ENCODE measurements at places on chromosomes 4 and X. TPM values are rescaled to one million over a fixed set of nuclear protein-coding genes. Genes with fewer than 3 reads are reported as not detected.

GRCh38 chrX:2965965-2966364 is 36.8 kb upstream of the ARSD start:
- no peak overlapping the region for H3K4me3 ChIP-seq
- no peaks in the 10 kb centered on the region for H3K36me3 ChIP-seq

- H3K27ac ChIP-seq, result no peak overlapping the region
- no peaks in the 10 kb centered on the region for H3K27me3 ChIP-seq
- H3K4me3 ChIP-seq, result no peak overlapping the region
- H3K36me3 ChIP-seq, result no peaks in the 10 kb centered on the region
Measured at GRCh38 chr4:155738548-155738947, 20.3 kb upstream of the GUCY1B1 start.

DNA sequence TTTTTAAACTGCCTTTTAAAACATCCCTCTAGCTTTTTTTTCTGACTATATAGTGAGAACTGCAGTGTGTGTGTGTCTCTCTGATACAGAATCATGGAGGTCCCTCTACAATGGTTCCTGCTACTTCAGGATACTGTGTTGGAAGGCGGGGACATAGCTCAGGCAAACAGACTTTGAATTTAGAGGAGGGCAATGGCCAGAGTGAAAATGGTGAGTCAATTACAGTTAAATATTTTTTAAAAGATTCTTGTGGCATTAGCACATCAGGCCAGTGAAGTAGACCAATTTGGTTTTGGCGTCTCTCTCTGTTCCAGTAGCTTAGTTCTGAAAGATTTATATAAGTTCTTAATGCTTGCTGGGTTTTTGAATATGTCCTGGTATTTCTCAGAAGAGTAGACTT is 47.1 kb downstream of the ALG13 start:
- H3K27me3 ChIP-seq, result no peaks in the 10 kb centered on the region
- H3K4me1 ChIP-seq, result no peaks in the 10 kb centered on the region
- no peak overlapping the region for H3K27ac ChIP-seq
- no peaks in the 10 kb centered on the region for H3K36me3 ChIP-seq
- no peak for DNase-seq

- no peaks in the 10 kb centered on the region for H3K27me3 ChIP-seq
- DNase-seq, result no peak
- H3K4me3 ChIP-seq, result no peak overlapping the region
- H3K27ac ChIP-seq, result no peak overlapping the region
Measured at GRCh38 chrX:67044029-67044653, 405.3 kb upstream of the EDA2R start.

Gene BEX3
- total RNA-seq, result 71.9 TPM

DNA sequence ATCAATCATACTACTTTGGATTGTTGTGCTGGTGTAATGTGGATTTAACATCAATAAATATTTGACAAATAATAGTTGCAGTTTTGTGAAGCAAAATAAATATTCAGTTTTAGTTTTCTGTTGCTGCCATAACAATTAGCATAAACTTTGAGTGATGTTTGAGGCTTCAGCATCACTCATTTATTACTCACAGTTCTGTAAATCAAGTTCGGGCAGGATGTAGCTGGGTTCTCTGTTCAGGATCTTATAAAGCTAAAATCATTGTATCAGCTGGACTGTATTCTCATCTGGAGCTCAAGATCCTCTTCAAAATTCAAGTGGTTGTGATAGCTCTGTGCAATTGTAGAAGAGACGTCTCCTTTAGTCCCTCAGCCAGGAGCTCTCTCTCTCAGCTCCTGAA is 81.7 kb downstream of the CBR4 start:
- no peaks in the 10 kb centered on the region for H3K36me3 ChIP-seq
- H3K4me3 ChIP-seq, result no peak overlapping the region
- H3K4me1 ChIP-seq, result no peaks in the 10 kb centered on the region
- H3K27ac ChIP-seq, result no peak overlapping the region

DNA sequence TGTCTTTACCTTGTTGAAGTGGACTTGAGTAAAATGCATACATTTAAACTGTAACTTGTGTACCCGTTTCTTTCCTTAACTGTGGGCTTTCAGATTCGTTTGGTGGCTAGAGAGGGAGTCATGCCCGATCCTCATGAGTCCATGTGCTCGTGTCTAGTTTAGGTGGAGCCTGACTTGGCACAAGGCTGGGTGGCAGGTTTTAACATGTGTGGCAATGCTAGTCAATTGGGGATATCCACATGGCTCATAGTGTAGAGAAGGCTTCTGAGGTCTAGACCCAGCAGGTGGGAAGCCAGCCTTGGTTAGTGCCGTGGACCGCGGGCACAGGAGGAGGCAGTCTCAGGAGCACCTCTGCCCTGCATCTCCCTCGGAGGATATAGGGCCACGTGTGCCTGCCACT is 48.5 kb upstream of the CLCN4 start:
- no peaks in the 10 kb centered on the region for H3K36me3 ChIP-seq
- H3K4me3 ChIP-seq, result no peak overlapping the region
- no peaks in the 10 kb centered on the region for H3K27me3 ChIP-seq
- H3K4me1 ChIP-seq, result peaks cover 2% of the 10 kb centered on the region
- H3K27ac ChIP-seq, result no peak overlapping the region
- no peak for DNase-seq

DNA sequence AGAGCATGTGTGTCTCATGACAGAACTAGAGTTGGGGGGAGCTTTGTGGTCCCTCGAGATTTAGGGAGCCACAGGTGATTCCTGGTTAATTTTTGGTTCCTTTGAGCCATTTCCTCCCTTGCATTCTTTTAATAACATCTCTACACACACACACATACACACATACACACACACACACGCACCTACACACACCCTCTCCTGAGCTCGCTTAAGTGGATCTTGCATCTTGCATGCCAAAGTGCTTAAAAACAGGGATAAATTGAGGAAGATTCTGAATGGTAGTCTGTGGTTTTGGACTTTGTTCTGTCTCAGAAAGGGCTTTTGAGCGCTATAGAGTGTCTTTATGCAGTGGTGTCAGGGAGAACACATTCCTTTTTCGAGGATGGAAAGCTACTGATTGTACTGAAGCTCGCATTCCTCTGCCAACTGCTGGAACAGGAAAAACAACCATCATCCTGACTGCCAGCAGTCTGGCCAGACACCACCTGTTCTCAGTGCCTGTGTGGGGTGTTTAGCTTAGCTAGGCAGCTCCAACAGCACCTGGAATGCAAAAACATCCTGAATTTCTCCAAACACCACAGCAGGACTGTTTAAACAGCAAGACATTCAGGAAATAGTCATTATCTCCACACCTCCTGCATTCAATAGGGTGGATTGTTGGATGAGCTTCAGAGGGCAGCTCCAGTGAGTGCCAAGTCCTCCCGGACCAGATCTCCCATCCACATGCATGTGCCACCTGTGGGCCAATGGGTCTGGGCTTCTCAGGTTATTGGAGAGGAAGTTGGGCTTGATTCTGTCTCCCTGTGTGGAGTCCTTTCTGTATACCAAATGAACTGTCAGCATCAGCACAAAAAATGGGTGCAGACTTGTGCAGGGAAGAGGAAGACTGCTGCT is 21.9 kb upstream of the IGFBP7 start:
- no peak overlapping the region for H3K4me3 ChIP-seq
- H3K4me1 ChIP-seq, result peaks cover 13% of the 10 kb centered on the region
- H3K36me3 ChIP-seq, result no peaks in the 10 kb centered on the region
- H3K27me3 ChIP-seq, result no peaks in the 10 kb centered on the region

Gene JCHAIN
- total RNA-seq, result 13.2 TPM

GRCh38 chr4:67371615-67372014 is 173.7 kb downstream of the CENPC start:
- H3K27ac ChIP-seq, result no peak overlapping the region
- H3K27me3 ChIP-seq, result no peaks in the 10 kb centered on the region
- no peak for DNase-seq
- no peaks in the 10 kb centered on the region for H3K4me1 ChIP-seq
- no peaks in the 10 kb centered on the region for H3K36me3 ChIP-seq
- no peak overlapping the region for H3K4me3 ChIP-seq

Gene NKX3-2
- total RNA-seq, result 0.26 TPM

GRCh38 chr4:42396752-42397634 is at the start of gene SHISA3:
TSS of gene SHISA3 (plus strand) at chr4:42397488. CDS start at chr4:42398057, 569 bp downstream.
- peaks cover 32% of the 10 kb centered on the region for H3K27me3 ChIP-seq
- no peak within 1 kb of the TSS for H3K27ac ChIP-seq
- peaks cover 36% of the 10 kb centered on the region for H3K4me1 ChIP-seq
- no peaks in the 10 kb centered on the region for H3K36me3 ChIP-seq
- DNase-seq, result no peak

DNA sequence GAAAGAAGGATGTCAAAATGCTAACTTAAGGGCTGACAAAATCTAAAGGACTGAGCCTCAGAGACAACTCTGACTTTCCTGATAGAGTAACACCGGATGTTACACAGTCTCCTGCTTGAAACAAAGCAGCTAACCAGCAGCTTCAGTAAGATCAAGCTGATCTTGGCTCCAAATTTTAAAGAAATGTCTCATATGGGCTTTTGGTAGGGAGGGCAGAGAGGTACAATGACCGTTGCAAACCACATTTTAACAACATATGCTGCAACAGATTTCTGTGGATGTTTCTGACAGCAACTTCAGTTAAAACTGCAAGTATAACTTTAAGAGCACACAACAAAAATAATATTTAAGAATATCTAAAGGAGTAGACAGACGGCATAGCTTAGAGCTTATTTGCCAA is 9.1 kb downstream of the RPGR start:
- no peak overlapping the region for H3K27ac ChIP-seq
- no peak overlapping the region for H3K4me3 ChIP-seq
- no peaks in the 10 kb centered on the region for H3K4me1 ChIP-seq
- H3K36me3 ChIP-seq, result no peaks in the 10 kb centered on the region

Gene SPOCK3
- not detected for total RNA-seq

GRCh38 chr4:78688366-78688765 is 87.8 kb upstream of the BMP2K start:
- no peak overlapping the region for H3K27ac ChIP-seq
- no peak overlapping the region for H3K4me3 ChIP-seq
- H3K36me3 ChIP-seq, result no peaks in the 10 kb centered on the region
- no peaks in the 10 kb centered on the region for H3K27me3 ChIP-seq
- no peaks in the 10 kb centered on the region for H3K4me1 ChIP-seq

GRCh38 chr4:155966731-155967395 is 13.2 kb upstream of the CTSO start:
- no peaks in the 10 kb centered on the region for H3K4me1 ChIP-seq
- H3K27me3 ChIP-seq, result no peaks in the 10 kb centered on the region
- no peak for DNase-seq
- no peak overlapping the region for H3K27ac ChIP-seq
- no peak overlapping the region for H3K4me3 ChIP-seq

- DNase-seq, result no peak
- H3K36me3 ChIP-seq, result no peaks in the 10 kb centered on the region
- no peak within 1 kb of the TSS for H3K4me3 ChIP-seq
- H3K27ac ChIP-seq, result no peak within 1 kb of the TSS
Measured at GRCh38 chrX:78327370-78328086, at the start of gene CYSLTR1. TSS of gene CYSLTR1 (minus strand) at chrX:78327611. CDS start at chrX:78273746, 53,865 bp downstream.

Gene BGN
- 30.7 TPM for total RNA-seq

Gene CLCN4
- total RNA-seq, result 1.6 TPM

DNA sequence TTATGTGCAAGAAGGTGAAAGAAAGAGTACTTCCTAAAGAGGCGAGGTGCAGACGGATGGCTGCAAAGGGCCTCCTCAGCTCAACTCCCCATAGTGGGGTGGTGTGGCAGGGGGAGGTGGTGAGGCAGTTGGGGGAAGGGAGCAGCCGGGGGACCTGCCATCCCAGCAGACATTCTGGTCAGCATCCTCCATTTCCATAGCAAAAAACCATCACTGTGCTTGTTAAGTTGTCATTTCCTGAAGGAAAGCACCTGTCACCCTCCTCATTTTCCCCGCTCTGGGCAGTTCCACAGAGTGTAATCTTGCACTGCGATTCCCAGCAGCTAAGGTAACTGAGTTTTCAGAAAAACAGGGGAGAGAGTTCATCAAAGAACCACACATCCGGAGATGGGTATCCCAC is 51.5 kb downstream of the TSPAN5 start:
- no peaks in the 10 kb centered on the region for H3K27me3 ChIP-seq
- no peaks in the 10 kb centered on the region for H3K4me1 ChIP-seq
- no peak for DNase-seq
- no peak overlapping the region for H3K4me3 ChIP-seq

Gene SSX2B
- not detected for total RNA-seq

DNA sequence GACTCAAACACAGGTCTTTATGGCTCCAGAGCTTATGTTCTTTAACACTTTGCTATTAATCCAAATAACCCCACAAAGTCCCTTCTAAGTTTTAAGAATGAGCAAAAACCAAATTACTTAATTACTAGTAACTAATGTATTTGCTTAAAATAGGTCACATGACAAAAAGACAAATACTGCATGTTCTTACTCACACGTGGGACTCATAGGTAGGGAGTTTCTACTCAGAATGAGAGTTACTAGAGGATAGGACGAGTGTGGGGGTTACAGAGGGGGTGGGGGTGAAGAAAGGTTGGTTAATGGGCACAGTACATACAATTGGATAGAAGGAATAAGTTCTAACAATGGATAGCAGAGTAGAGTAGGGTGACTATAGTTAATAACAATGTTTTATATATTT is 5.8 kb downstream of the RPS6KA3 start:
- H3K4me3 ChIP-seq, result no peak overlapping the region
- no peaks in the 10 kb centered on the region for H3K27me3 ChIP-seq
- no peak for DNase-seq
- peaks cover 17% of the 10 kb centered on the region for H3K4me1 ChIP-seq
- no peak overlapping the region for H3K27ac ChIP-seq

Gene FGF2
- total RNA-seq, result 2.3 TPM

GRCh38 chr4:148497258-148497657 is 55.0 kb upstream of the NR3C2 start:
- no peak overlapping the region for H3K27ac ChIP-seq
- no peaks in the 10 kb centered on the region for H3K4me1 ChIP-seq
- no peak for DNase-seq
- no peaks in the 10 kb centered on the region for H3K27me3 ChIP-seq
- H3K4me3 ChIP-seq, result no peak overlapping the region

- DNase-seq, result peak; percentile 89
- H3K27ac ChIP-seq, result peak within 1 kb of the TSS; percentile 73
- H3K4me1 ChIP-seq, result peaks cover 24% of the 10 kb centered on the region
- H3K36me3 ChIP-seq, result no peaks in the 10 kb centered on the region
Measured at GRCh38 chr4:24794916-24795665, at the start of gene SOD3. TSS of gene SOD3 (plus strand) at chr4:24795573. CDS start at chr4:24799522, 3,949 bp downstream.

DNA sequence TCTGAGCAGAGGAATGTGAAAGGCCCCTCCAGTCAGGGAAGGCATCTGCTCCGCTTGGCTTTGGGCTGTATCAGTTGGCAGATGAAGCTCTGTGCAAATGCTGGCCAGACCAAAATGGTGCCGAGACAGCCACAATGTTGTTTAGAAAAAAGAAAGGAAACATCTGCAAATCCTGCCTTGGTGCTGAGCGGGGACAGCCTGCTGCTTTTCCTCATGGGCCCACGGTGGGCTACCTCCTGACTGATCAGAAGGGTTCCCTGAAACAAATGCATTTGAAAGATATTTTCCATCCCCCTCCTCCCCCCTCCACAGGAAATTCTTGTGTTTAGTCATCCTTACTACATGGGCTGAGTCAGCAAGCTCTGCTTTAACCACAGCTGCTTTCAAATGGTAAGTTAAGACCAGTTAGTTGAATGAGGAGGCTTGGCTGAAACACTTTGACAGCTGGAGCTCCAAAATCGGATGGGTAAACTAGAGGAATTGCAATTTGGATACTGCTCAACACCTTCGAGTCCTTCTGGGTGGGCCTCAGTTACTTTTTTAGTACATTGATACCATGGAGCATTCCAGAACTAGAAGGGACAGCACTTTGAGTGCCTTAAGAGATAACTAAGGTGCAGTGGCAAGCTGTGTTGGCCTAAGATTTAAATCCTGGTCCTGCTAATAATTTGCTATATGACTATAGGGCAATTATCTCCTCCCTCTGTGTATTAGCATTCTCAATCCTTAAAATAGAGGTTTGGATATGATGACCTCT is 36.0 kb downstream of the PLAC1 start:
- H3K36me3 ChIP-seq, result no peaks in the 10 kb centered on the region
- H3K4me1 ChIP-seq, result no peaks in the 10 kb centered on the region
- no peak overlapping the region for H3K4me3 ChIP-seq
- DNase-seq, result no peak
- no peak overlapping the region for H3K27ac ChIP-seq
- no peaks in the 10 kb centered on the region for H3K27me3 ChIP-seq

Measured in body of pancreas (tissue), 4 donors.